ENCODE measurements at places on chromosomes 13 and 19.

DNA sequence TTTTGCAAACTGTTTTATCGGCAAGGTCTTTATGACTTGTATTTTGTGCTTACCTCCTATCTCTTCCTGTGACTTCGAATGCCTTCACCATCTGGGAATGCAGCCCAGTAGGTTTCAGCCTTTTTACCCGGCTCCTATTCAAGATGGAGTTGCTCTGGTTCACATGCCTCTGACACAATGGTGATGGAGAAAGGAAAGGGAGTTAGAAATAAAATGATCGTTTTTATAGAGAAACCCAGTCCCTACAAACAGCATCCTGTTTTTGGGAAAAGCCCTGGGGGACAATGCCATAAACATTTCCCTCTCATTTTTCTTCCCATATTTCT lies 27.5 kb upstream of the SLC46A3 start:
- DNase-seq = no peak

GRCh38 chr13:41458187-41458760 lies 924 bp downstream of the RGCC start:
- peak; percentile 75 for DNase-seq

- DNase-seq = no peak
These were observed 7.6 kb downstream of the F2RL3 start for GRCh38 chr19:16896146-16897028.

- DNase-seq = peak; percentile 50
These were observed 697.0 kb downstream of the LIG4 start for GRCh38 chr13:107518292-107518691.

DNA sequence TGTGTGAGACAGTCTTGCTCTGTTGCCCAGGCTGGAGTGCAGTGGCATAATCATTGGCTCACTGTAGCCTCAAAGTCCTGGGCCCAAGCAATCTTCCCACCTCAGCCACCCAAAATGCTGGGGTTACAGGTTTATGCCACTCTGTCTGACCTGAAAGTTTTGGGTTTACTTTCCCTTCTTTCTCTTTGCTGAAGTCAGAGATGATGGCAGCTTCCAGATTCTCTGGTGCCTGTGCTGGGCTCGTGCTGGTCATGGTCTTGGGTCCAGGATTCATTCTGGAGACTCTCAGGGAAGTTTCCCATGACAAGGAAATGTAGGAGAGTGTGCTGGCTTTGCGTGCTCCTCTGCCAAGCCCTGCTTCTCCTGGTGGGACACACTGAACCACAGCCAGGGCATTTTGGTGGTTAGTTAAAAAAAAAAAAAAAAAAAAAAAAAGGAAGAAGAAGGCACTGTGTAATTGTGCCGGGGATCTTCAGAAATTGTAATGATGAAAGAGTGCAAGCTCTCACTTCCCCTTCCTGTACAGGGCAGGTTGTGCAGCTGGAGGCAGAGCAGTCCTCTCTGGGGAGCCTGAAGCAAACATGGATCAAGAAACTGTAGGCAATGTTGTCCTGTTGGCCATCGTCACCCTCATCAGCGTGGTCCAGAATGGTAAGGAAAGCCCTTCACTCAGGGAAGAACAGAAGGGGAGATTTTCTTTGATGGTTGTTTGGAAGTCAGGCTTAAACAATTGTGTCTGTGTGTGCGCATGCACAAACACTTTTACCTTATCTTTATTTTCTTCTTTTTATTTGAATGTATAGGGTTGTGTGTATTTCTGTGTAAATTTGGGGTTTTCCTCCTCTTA lies at the start of gene ALOX5AP:
ALOX5AP (plus strand) TSS at position 519 of the 847 bp plus-strand sequence; CDS start at position 582, 63 bp downstream.
- DNase-seq = no peak

GRCh38 chr13:94677799-94678198 lies 34.5 kb downstream of the SOX21 start:
- DNase-seq = no peak

DNA sequence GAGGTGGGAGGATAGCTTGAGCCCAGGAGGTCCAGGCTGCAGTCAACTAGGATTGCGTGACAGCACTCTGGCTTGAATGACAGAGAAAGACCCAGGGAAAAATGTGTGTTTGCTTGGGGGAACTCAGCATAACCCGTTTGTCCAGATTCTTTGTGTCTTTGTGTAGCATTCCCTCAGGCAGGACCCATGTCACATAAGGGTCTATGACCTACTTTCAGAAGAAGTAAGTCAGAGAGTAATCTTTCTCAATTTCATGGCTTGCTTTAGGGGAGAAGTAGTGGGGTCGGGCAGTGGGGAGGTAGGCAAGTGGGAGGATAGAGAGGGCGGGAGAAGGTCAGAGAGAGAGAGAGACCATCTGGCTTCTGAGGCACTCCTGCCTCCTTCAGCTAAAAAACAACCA lies 11.9 kb upstream of the PSPC1 start:
- no peak for DNase-seq

DNA sequence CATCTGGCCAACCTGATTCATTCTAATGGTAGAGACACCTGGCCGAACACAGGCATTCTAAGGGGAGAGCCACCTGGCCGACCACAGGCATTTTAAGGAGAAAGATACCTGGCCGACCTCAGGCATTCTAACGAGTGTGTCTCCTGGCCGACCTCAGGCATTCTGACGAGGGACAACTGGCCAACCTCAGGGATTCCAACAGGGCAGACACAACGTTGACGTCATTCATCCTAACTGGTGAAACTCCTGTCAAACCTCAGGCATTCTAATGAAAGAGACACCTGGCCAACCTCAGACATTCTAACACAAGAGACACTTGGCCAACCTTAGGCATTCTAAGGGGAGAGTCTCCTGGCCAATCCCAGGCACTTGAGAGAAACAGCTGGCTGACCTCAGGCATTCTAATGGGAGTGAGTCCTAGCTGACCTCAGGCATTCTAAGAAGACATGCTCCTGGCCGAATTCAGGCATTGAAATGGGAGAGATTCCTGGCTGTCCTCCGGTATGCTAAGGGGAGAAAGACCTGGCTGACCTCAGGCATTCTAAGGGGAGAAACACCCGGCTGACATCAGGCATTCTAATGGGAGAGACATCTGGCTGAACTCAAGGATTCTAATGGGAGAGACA lies 1352.5 kb downstream of the UQCRFS1 start:
- no peak for DNase-seq

DNA sequence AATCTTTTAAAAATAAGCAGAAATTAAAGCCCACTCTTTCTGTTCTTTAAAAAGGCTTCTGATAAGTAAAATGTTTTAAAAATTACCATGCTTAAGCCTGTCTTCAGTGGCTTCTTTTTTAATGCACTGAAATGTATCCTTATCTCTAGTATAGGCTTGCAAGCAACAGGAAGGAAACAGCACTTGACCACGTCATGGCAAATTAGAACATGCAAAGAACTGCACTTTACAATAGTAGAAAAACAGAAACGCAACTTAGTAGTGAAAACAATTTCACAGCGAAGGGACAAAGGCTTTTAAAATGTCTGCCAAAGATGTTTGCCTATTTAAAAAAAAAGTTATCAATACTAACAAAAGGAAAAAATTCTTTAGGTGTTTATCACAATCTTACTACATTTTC lies 36.3 kb downstream of the ELF1 start:
- DNase-seq = peak; percentile 44

DNA sequence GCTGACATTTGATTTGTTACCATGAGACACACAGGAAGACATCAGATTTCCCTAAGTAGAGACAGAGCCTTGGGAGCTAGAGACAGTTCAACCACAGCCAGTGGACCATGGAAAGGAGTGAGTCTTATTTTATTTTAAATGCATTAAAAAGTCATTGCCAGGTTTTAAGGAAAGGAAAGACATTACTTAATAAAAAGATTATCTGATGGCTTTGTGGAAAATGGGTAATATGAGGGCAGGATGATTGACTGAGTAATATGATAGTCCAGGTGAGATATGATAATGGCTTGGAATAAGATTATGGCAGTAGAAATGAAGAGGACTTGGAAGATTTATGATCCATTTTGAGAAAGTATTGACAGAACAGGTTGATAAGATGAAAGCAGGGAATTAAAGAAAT lies 580.1 kb downstream of the GPC5 start:
- DNase-seq = no peak

DNA sequence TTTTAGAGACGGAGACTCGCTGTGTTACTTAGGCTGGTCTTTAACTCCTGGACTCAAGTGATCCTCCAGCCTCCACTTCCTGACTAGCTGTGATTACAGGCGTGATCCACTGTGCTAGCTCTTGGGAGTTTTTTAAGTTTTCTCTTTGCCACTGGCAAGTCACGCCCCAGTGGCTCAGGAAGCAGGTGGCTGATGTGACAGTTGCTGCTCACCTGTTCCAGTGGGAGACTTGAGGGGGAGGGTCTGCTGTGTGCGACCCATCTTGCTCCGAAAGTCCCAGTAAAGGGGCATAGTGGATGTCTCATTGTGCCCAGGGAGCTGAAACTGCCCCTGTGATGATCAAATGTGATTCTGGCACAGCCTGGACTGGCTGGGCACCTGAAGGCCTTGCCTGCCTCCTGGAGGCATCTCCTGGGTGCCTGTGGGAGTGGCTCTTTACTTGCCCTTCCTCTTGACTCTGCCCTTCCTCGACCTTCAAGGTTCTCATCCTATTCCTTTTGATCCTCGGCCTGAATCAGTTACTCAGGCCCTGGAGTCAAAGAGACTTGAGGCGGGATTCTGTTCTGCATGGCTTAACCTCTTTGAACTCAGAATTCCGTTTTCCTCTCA lies 7.8 kb downstream of the SMARCA4 start:
- DNase-seq = no peak

GRCh38 chr13:73681779-73682178 lies 452.4 kb downstream of the KLF12 start:
- no peak for DNase-seq

DNA sequence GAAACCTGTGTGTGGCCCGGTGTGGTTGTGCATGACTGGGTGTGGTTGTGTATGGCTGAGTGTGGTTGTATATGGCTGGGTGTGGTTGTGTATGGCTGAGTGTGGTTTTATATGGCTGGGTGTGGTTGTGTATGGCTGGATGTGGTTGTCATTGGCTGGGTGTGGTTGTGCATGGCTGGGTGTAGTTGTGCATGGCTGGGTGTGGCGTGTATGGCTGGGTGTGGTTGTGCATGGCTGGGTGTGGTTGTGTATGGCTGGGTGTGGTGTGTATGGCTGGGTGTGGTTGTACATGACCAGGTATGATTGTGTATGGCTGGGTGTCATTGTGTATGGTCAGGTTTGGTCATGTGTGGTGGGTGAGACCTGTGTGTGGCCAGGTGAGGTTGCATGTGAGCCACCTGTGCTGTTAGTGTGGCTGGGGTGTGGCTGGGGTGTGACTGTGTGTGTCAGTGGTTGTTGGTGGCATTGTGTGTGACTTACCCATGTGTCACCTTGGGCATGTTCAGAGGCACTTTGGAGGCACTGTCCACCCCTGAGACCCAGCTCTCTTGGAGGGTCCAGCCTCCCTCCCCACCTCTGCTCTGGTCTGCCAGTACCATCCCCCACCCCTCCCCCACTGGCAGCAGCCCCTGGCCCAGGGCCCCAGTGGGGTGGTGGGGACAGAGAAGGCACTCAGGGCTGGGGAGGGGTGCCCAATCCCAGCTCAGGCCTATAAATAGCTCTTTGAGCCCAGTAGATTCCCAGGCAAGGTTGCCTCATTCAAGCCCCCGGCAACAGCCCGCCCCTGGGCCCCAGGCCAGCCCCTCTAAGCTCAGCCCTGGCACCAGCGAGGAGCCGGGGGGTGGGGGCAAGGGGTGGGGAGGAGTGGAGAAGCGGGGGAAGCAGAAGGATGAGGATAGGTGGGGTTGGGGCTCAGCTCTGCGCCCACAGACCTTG lies 3.9 kb upstream of the NCAN start:
- no peak for DNase-seq

DNA sequence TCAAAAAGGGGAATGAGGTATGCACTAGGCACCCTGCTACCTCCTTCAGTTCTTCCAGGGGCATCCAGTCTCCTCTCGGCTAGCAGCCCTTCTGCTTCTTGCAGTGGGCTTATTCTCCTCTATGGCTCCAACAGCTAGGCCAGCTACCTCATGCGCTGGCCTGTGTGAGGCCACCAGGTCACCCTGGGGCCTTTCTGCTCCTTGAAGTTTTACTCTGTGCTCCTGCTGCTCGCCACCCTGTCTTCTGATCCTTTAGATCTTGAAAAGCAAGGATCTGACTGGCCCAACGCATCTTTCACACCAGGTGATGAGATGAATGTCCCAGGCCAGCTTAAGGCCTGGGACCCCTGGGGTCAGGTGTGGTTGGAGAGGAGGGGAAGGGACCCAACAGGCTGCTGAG lies 66.2 kb downstream of the RUBCNL start:
- DNase-seq = no peak

DNA sequence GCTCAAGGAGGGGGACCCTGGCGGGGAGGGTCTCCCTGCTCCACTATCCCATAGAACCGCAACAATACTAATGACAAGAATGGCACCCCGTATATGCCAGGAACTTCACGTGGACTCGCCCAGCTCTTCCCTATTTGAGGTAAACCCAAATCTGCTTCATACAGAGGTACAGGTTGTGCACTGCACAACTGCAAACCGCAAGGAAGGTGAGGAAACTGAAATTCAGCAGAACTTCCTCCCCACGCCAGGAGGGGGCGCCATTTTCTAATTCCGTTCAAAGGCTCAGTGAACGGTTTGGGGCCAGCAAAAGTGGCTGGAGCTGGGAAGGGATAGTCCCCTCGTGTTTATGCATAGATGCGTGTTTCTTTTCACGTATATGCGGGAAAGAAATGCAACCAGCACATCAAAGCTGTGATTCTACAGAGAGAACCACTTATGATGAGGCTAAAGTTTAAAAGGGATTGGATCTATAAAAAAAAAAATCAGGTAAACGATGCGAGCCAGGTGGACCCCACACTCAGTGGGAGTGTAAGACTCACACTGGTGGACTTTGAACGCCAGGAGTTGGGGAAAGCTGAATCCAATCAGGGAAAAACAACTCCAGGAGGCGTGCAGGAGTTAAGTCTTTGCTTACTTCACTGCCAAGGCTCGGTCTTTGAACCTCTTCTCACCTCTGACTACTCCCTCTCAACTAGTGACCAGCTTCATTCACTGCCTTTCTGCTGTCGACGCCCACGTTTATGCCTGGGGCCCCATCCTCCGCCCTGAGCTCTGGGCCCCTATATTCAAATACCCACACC lies 20.3 kb downstream of the C19orf81 start:
- DNase-seq = peak; percentile 54

DNA sequence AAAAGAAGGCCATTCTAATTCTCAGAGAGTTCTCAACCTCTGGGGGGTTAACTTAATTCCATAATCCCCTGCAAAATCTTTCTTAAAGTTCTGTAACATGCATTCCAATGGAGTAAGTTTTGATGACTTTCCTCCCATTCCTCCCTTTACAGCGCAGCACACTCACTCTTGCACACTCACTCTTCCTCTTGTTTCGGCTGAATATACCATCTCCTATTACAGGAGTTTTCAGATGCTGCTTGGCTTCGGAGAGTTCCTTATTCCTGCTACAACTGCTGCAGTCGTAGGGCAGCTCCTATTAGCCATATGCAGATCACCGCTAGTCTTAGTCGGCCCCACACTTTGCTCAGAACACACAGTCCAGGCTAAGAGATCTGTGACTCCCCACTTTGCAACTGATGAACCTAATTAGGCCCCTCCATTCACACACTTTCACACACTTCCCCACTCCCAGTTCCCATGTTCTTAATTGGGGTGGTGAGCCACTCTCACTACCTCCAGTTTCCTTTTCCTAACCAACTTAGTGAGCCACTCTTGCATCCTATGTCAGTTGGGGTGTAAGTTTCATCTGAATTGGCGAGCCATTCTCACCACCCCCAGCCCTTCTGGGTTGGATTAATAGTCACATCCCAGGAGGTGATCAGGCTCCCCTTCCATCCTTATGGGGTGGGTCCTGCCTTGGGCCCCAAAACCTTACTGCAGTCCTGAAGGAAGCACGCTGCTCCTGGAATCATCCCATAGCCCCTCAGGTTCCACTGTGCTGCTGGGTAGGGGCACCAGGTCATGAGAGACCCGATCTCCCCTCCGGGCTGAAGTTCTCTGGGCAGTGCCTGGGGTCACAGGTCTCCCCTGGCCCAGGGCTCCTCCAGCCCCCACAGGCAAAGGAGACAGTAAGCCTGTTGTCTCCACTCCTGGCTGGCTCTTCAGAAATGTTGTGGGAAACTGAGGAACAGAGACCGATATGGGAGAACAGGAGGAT lies 53.9 kb downstream of the OR10H4 start:
- no peak for DNase-seq
